ENCODE measurements at places on chromosomes 7 and 10.

GRCh38 chr10:10860455-10860976 lies 157.2 kb upstream of the CELF2 start:
- DNase-seq, result no peak

DNA sequence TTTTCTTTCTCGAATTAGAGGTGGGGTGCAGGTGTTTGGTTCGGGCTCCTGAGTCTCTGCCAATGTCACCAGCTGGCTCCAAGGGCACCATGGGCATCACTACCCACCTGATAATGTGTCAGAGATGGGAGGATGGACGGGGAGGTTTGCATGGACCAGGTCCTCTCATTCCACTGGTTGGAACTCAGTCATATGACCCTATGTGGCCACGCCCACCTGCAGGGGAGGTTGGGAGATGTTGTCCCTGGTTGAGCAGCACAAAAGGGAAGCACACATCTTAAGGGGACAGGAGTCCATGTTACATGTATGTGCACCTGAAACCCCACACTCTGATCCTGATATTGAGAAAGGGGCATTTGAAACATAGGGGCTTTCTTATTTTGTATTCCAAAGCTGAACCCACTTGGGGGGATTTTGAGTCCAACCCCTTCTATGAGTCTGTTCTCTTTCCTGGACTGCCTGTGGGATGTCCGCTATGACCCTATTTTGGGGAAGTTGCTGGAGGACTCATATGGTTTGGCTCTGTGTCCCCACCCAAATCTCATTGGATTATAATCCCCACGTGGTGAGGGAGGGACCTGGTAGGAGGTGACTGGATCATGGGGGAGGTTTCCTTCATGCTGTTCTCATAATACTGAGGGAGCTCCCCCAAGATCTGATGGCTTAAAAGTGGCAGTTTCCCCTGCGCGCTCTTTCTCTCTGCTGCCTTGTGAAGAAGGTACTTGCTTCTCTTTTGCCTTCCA lies 66.9 kb upstream of the BAIAP2L1 start:
- no peak for DNase-seq

DNA sequence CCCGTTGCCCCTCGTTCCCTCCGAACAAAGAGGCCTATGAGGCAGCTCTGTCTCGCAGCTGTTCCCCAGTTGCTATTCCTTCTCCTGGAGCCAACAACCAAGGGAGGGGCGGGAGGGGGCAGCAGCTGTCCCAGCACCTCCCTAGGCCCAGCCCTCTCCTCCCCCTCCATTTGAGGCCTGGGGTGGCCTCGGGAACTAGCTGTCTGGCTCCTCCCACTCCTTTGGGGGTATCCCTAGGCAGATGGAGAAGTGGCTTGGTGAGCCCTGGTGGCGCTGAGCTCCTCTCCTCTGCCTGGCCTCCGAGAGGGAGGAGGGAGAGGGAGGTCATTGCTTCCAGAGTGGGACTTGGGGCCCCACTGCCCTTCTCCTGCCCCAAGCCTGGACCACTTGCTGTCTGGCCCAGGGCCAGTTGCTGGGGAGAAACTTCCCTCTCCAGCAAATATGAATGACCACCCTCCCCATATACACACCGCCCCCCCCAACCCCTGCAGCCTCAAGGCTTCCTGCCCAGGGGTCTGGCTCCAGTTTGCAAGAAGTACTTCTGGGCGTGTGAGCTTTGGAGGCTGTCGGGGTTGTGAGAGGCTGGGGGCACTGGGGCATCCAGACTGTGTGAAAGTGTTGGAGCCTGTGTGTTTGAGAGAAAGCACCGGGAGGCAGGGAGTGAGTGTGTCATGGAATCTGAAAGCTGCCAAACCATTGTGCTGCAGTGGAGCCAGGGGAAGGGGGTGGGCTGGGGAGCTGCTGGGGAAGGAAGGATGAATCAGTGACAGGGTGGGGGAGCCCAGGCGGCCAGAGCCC lies 3.1 kb downstream of the FLNC start:
- no peak for DNase-seq

GRCh38 chr10:47336387-47337134 lies 11.6 kb upstream of the RBP3 start:
- no peak for DNase-seq

- no peak for DNase-seq
These were observed at the start of gene COL1A2 for GRCh38 chr7:94394437-94395140. Gene COL1A2 (plus strand): TSS chr7:94394895. CDS start chr7:94395032, 137 bp downstream.

DNA sequence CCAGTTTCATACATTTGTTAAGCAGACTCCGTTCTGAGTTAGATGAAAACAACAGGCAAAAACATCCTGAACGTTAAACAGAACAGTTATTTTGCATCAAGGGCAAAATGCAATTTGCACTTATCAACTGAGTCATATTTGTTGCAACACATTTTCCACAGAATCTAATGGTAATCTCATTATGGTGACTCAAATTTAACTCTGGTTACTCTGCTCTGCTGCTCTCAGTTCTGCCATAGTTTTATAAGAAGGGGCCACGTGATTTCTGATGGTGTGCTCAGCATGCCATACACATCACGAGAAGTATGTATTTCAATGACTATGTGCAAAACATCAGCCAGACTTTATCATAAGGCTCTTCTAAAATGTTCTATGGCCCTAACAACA lies 148.8 kb downstream of the CHCHD3 start:
- DNase-seq, result no peak

DNA sequence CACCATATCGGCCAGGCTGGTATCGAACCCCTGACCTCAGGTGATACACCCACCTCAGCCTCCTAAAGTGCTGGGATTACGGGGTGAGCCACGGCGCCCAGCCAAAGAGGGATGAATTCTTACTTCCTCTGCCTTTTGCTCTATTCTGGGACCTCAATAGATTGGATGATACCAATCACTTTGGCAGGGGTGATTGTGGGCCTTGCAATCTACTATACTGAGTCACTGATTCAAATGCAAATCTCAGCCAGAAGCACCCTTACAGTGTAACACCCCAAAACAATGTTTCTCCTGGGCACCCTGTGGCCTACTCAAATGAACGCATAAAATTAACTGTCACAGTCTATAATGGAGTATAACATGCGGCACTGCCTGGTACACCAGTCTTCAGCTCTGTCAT lies 596.7 kb upstream of the LRRTM3 start:
- DNase-seq, result no peak

- DNase-seq, result no peak
These were observed 140.2 kb upstream of the PRPS1L1 start for GRCh38 chr7:18167815-18168214.

- no peak for DNase-seq
These were observed 108.3 kb downstream of the BUB3 start for GRCh38 chr10:123262456-123262855.

GRCh38 chr7:39987641-39988347 lies 37.7 kb downstream of the CDK13 start:
- no peak for DNase-seq

DNA sequence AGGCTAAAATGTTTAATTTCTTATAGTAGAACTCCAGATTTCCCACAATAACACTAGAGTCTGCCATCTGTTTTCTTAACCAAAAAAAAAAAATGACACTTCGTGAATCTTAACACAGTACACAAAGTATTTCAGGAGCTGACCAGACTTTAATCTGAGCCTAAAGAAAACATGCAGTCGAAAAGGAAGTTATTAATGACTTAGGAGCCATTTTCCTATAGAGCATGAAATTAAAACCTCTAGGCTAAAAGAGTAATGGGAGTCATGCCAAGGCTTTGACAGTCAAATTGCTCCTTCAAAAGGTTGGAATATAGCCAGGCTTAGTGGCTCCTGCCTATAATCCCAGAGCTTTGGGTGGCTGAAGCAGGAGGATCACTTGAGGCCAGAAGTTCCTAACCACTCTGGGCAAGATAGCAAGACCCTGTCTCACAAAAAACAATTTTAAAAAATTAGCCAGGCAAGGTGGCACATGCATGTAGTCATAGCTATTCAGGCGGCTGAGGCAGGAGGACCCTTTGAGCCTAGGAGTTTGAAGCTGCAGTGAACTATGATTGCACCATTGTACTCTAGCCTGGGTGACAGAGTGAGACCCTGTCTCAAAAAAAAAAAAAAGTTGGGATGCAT lies 13.6 kb downstream of the MICU1 start:
- no peak for DNase-seq

GRCh38 chr10:62076891-62077290 lies 175.4 kb downstream of the ARID5B start:
- DNase-seq, result no peak

DNA sequence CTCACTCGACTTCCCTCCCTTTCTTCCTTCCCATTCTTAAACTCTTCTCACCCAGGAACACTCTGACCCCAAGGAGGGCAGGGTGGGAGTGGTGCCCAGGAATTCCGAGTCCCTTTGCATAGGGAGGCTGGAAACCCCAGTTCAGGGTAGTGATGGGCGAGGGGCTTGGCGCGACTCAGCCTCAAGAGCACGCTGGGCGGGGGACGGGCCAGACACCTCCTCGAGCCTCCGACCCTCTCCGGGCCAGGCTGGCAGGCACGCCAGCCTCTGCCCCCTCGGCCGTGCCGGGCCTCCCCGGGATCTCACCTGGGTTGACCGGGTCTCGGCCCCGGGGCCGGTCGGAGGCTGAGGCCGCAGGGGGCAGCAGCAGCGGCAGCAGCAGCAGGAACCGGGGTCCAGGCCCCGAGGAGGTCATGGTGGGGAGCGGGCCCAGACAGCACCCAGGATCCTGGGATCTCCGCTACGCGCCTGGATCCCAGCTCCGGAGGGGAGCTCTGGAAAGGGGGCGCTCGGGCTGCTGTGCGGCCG lies 457 bp downstream of the PLOD3 start:
- DNase-seq, result no peak

DNA sequence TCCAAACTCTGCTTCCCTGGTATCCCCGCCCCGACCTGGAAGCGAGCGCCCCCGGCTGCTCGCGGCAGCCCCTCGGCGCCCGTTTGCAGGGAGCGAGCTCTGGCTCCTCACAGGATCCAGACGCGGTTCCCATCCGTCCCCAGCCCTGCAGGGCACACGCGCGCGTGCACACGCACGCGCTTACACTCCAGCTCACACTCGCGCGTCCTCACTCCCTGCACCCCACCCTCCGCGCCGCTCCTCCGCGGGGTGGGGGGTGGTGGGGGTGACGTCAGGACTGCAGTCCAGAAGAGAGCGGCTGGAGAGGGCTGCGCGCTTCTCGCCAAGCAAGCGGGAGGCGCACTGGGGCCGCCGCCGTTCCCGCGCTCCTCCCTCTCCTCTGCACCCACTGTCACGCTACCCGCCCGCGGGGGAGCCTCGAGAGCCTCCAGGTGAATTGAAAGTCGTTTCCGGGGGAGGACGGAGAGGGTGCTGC lies 255.6 kb downstream of the OTUD1 start:
- DNase-seq, result no peak

GRCh38 chr10:14815681-14816080 lies 22.2 kb downstream of the CDNF start:
- DNase-seq, result no peak

GRCh38 chr10:83954193-83954799 lies 185.0 kb upstream of the GHITM start:
- no peak for DNase-seq

GRCh38 chr10:107141524-107142061 lies 22.9 kb downstream of the SORCS1 start:
- DNase-seq, result no peak

GRCh38 chr7:13321316-13321715 lies 633.9 kb downstream of the ARL4A start:
- DNase-seq, result no peak

- DNase-seq, result no peak
These were observed 81.0 kb downstream of the SORCS1 start for GRCh38 chr10:107083388-107084009.

DNA sequence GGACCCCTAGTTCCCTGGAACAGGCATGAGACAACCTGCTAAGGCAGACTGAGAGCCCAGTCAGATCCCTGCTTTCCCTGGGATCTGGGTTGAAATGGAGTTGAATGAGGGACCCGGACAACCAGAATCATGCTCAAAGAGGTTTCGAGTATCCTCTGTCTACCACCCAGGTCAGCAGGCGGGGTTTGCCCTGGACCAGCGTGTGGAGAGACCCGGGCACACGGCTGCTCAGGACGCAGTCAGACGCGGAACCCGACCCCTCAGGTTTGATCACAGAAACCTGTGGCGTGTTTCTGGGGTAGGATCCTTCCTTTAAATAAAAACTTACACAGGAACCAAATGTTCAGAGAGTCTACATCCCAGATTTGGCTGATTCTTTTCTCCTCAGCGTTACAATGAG lies 330.6 kb downstream of the PTPRN2 start:
- DNase-seq, result no peak
